Activated CD8-positive, alpha-beta memory T cell treated with anti-CD3 and anti-CD28 coated beads for 4 hours (primary cell): ENCODE measurements at places on chromosomes 2 and 18.

DNA sequence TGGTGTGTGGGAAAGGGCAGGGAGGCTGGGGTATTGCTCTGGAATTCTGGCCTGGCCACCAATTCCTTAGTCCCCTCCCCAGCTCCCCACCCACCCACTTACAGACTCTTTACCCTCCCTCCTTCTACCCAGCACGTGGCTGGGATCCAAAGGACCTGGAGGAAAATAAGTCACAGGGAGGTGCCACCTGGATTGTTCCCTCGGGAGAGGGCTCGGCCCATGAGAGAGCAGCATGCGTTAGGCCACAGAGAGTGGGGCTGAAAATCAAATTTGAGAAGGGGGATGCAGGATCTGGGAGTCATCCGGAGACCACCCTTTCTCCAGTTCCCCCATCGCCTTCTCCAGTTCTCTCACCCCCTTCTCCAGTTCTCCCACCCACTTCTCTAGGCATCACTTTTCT, 3.0 kb downstream of the ASPRV1 start:
- DNase-seq = no peak

DNA sequence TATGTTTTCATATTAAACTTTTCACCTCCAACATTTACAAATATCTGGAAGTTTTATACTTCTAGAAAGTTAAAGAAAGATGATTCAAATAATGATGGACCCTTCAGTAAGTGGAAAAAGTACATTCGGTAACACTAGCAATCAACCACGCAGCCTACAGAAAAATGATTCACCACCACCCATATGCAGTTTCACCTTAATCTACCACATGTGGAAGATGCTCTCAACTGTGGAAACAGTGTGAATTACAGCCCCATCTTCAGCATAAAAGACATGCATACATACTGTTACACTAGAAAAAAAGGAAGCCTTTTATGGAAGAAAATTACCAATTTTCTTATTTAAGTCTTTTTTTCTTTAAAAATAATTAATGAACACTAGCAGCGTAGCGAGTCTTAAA, 1.1 kb downstream of the SLC38A11 start:
- DNase-seq = no peak

GRCh38 chr2:174330945-174331594, 3.7 kb upstream of the SP9 start:
- DNase-seq = no peak

GRCh38 chr18:80074183-80074582, 34.9 kb upstream of the ADNP2 start:
- DNase-seq = no peak

DNA sequence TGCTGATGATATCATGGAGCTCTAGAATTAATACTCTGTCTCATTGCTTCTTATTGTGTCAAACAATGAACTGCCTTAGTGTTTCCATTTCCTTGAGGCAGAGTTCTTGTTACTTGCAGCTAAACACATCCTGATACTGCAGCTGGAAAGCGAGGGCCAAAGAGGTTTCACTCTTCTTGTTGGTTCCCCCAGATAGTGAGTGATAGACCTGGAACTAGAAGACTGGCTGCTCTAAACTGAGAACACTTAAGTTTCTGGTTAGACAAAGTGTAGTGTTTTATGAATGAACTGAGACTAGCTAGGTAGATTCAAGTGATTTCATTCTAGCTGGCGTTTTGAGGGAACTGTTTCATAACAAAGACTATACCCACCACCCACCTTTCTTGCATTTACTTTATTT, 321.7 kb downstream of the TXNL1 start:
- DNase-seq = no peak

GRCh38 chr2:143171817-143172216, 42.6 kb downstream of the ARHGAP15 start:
- no peak for DNase-seq

DNA sequence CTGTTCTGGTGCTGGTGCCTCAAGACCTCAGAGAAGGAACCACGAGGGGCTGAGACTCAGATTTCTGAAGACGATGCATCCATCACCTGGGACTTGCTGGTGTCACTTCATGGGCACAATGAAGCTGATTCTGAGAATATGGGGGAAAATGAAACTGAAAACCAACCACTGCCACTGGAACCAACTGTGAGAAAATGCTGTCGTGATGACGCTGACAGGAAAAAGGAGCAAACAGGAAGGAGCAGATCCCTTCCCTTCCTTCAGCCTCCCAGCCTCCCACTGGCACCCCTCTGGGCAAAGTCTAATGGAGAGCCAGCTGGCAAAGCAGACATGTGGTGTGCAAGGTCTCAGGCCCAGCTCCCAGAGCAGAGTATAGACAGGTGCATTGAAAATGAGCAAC, 109.7 kb downstream of the FOXI3 start:
- DNase-seq = no peak

DNA sequence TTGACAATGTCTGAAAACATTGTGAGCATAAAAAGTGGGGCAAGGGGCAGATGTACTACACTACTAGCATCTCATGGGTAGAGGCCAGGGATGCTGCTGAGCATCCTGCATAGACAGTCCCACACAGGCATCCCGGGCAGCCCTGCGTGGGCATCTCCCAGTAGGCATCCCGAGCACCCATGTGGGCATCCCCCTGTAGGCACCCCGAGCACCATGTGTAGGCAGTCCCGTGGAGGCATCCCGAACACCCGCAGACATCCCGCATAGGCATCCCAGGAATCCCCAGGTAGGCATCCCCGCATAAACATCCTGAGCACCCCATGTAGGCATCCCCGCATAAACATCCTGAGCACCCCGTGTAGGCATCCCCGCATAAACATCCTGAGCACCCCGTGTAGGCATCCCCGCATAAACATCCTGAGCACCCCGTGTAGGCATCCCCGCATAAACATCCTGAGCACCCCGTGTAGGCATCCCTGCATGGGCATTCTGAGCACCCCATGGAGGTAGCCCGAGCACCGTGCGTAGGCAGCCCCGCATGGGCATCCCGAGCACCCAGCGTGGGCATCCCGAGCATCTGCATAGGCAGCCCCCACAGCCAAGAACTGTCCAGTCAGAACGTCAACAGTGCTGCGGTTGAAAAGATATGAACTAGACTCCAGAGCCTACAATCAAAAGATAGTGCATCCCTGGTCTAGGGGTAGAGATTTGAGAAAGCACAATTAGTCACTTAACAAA, 273.5 kb downstream of the NBAS start:
- DNase-seq = no peak

- DNase-seq = no peak
Observed at GRCh38 chr18:48827291-48828193, 123.2 kb downstream of the SMAD7 start.

GRCh38 chr2:65076345-65076710, 20.1 kb downstream of the CEP68 start:
- DNase-seq = no peak

- no peak for DNase-seq
Observed at GRCh38 chr2:30769891-30770462, 37.3 kb downstream of the CAPN13 start.

DNA sequence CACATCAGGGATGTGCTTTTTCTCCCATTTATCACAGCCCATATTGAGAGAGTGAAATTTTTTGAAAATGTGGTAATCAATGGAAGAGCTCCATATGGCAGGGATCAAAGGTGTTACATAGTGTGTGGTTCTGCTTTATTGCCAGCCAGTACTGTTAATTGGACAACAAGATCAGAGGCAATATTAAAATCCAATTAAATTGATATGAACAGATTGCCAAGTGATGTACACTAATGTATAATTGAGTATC, 338.9 kb downstream of the BCL11A start:
- DNase-seq = no peak

GRCh38 chr2:235447210-235447609, 46.6 kb upstream of the AGAP1 start:
- DNase-seq = no peak

DNA sequence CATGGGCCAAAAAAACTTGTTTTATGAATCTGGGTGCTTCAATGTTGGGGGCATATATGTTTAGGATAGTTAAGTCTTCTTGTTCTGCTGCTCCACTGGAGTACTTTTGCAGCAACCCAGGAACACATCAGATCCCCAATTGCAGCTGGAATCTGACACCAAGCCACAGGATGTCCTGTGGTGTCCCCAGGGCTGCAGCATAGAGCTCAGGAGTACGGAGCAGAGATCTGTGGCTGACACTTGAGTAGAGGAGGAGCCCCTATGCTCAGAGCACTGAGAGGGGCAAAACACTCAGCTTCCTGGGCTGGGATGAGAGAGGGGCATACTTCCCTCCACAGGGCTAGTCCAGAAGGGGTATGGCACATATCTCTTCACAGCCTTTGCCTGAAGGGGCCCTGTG, 138.9 kb upstream of the ERBB4 start:
- DNase-seq = no peak

DNA sequence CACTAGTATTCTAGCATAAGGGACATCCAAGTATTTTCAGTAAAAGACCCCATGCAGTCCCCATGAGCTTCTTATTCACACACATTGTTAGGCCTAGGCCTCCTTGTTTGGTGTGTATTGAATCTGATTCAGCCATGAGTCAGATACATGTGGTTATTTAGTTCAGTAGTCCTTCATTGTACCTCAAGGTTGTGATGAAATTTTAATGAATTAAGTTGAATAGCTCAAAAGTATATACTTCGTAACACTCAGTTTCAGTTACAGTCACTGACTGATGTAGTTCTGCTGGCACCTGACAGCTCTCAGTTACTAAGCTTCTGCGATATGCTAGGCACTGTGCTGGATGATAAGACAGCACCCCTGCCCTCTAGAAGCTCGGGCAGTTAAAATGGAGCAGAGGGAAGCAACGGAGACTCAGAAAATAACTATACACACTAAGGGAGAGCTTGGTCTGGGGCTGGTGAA, 86.4 kb downstream of the XRCC5 start:
- no peak for DNase-seq

- DNase-seq = no peak
Observed at GRCh38 chr18:57624988-57625387, 3.4 kb upstream of the NARS1 start.

DNA sequence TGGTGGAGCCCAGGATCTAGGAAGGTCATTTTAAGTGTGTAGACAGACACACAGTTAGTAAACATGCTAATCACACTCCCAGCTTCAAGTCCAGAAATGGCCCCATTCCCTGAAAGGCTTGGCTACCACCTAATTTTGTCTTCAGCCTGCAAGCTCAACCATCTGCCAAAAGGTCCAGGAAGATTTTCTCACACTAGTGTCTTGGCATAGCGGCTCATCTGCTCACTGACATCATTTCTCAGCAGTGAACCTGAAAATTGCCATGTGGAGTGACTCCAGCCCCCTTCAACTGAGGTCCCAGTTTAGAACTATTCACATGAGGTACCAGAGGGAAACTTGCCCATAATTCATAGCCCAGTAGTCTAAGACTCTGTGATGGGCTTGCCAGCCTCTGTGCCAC, 748.9 kb downstream of the LRP1B start:
- no peak for DNase-seq

DNA sequence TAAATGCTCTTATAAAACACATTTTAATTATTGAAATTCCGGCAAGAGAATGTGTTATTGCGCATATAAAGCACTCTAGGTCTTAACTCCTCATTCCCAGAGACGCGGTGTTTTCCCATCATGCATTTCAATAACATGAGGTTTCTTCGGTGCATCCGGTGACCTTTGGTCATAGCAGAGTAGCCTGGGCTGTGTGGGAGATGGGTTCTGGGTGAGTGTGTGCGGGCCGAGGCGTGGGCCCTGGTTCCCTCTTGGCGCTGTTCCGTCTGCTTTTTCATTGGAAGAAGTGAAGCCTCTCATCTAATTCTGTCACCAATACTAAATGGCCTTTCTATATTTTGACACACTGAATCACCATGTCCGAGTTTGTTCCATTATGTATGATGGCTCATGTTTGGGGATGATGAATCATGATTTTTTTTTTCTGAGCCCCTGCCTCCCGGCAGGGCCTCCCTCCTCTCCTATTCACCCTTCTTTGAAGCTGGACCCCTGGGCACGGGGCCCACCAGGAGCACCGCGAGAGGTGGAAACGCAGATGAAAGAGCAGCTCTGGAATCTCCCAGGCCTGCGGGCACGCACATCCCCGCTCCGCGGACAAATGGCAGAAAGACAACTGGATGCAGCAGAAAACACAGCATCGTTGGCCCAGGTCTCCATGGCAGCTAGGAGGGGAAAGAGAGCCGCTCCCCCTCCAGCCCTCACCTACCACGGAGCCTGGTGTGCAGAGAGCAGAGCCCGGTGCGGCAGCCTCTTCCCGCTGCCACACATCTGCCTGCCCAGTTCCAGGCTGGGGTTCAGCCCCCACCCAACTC, 85.8 kb upstream of the HPCAL1 start:
- no peak for DNase-seq

GRCh38 chr18:74516271-74517235, 17.7 kb upstream of the CNDP1 start:
- DNase-seq = no peak

- DNase-seq = no peak
Observed at GRCh38 chr2:196915507-196916189, 10.9 kb downstream of the PGAP1 start.

DNA sequence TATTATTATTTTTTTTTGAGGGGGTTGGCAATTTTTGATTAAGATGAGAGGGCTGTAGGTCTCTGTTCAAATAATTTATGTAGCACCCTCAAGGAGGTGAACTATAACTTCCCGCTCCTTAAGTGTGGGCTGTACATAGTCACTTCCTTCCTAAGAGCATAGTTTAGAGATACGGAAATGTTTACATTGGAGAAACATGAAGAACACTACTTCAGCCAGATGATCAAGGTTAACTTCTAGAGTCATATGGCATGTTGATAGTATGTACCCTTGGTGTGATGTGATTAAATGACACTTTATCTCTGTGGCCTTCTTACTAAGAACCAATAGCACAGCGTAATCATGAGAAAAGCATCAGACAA, 93.7 kb downstream of the MIB1 start:
- no peak for DNase-seq

DNA sequence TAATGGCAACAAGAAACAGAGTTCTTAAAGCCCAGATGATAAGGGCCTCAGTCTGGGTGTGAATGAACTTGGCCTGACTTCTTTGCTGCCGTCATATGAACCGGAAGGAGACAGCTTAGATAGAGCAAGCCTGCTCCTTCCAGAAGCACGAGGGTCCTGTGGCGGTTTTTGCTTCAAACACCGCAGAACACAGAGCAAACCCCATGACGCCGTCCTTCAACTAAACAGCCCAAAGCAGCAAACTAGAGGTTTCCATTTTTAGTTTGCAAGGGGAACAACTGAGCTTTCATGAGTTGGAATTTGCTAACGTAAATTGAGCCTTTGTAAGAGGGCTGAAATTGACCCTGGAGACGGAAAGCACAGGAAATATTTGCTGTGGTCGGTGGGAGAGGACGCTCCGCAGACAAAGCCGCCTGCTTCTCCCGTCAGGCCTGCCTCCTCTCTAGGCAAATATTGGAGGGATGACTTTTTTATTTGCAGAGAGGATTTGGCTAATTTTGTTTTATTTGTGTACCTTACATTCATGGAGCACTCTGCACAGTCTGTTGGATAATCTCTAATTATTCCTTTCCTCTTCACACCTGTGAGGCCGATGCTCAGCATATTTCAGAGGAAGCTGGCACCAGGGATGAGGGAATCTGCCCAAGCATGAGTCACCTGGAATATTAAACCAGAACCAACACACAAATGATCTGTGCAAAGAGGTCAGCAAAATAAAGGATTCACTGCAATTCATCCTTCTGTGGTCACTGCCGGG, 134.0 kb upstream of the NCK2 start:
- no peak for DNase-seq

GRCh38 chr2:239192456-239192855, 208.4 kb downstream of the HDAC4 start:
- no peak for DNase-seq

- DNase-seq = no peak
Observed at GRCh38 chr2:86293612-86294011, 43.8 kb downstream of the REEP1 start.

GRCh38 chr2:54897420-54898310, 152.6 kb downstream of the RTN4 start:
- no peak for DNase-seq
